Endothelial cell of umbilical vein (primary cell): ENCODE measurements at places on chromosomes 7 and 10. TPM values are rescaled to one million over a fixed set of nuclear protein-coding genes. Genes with fewer than 3 reads are reported as not detected.

The SFXN4 gene
- total RNA-seq: 14.5 and 17.1 TPM in 2 replicates

The BCAP29 gene
- total RNA-seq: 162 and 175 TPM in 2 replicates

The CYP26A1 gene
- total RNA-seq: 2.1 and 4.4 TPM in 2 replicates

The MMRN2 gene
- 169 TPM in 2 replicates for total RNA-seq

The ASL gene
- 48.4 and 50.5 TPM in 2 replicates for total RNA-seq

The AMZ1 gene
- not detected in 2 replicates for total RNA-seq

The TFR2 gene
- total RNA-seq: 0.60 and 0.95 TPM in 2 replicates

The GDF10 gene
- total RNA-seq: not detected in 2 replicates

The UBN2 gene
- total RNA-seq: 11.8 and 14.2 TPM in 2 replicates

The PITX3 gene
- total RNA-seq: not detected in 2 replicates

The BRAT1 gene
- 31.6 and 32.2 TPM in 2 replicates for total RNA-seq

The DEPP1 gene
- 318 and 364 TPM in 2 replicates for total RNA-seq

The IQUB gene
- not detected in 2 replicates for total RNA-seq

The PDE6C gene
- not detected in 2 replicates for total RNA-seq

The RHOBTB1 gene
- total RNA-seq: 31.0 and 31.3 TPM in 2 replicates

The FAM221A gene
- total RNA-seq: 6.1 and 8.1 TPM in 2 replicates

The C10orf105 gene
- not detected in 2 replicates for total RNA-seq

The FANK1 gene
- 1.4 and 1.6 TPM in 2 replicates for total RNA-seq

The GDF2 gene
- not detected in 2 replicates for total RNA-seq

The SLC18A3 gene
- total RNA-seq: not detected in 2 replicates

The EBF3 gene
- 2.0 and 2.7 TPM in 2 replicates for total RNA-seq

The CYP2W1 gene
- not detected in 2 replicates for total RNA-seq

The PLEKHA1 gene
- total RNA-seq: 58.0 and 58.8 TPM in 2 replicates

The ASZ1 gene
- not detected in 2 replicates for total RNA-seq

The SSC4D gene
- 0.39 and 0.46 TPM in 2 replicates for total RNA-seq

The TAC1 gene
- not detected in 2 replicates for total RNA-seq

The CYP2C9 gene
- total RNA-seq: not detected in 2 replicates
